LHCN-M2 (cell line): ENCODE measurements at places on chromosomes 7 and 10. TPM values are rescaled to one million over a fixed set of nuclear protein-coding genes. Genes with fewer than 3 reads are reported as not detected.
A peak's percentile ranks its signal among the peaks of the same experiment; 100 is the strongest.

DNA sequence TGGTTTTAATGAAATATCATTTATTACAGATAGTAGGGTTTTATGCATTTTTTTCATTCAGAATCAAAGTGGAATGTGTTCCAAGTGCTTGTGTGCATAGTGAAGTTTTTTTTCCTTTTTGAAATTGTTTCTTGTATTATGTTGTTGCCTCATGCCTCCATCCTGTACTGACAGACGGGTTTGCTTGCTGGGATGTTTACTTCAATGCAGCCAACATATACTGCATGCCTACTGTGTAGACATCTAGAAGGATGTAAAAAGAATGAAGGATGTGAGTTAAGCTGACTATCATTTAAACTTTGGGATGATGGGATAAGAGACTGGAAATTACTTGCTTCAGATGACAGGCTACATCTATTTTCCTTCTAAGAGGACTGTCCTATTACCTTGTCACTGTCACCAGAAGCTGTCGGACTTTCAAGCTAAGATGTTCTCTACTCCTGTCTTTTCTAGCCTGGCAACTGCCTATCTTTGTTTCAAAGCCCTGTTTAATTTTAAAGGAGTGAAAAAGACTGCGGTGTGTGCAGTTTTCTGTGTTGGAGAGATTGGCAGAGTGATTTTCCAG, 243.7 kb downstream of the CDK14 start:
- no peak for DNase-seq

ACHE gene
- total RNA-seq: 0.46 TPM in 1 of 2 replicates, not detected in the other

DNA sequence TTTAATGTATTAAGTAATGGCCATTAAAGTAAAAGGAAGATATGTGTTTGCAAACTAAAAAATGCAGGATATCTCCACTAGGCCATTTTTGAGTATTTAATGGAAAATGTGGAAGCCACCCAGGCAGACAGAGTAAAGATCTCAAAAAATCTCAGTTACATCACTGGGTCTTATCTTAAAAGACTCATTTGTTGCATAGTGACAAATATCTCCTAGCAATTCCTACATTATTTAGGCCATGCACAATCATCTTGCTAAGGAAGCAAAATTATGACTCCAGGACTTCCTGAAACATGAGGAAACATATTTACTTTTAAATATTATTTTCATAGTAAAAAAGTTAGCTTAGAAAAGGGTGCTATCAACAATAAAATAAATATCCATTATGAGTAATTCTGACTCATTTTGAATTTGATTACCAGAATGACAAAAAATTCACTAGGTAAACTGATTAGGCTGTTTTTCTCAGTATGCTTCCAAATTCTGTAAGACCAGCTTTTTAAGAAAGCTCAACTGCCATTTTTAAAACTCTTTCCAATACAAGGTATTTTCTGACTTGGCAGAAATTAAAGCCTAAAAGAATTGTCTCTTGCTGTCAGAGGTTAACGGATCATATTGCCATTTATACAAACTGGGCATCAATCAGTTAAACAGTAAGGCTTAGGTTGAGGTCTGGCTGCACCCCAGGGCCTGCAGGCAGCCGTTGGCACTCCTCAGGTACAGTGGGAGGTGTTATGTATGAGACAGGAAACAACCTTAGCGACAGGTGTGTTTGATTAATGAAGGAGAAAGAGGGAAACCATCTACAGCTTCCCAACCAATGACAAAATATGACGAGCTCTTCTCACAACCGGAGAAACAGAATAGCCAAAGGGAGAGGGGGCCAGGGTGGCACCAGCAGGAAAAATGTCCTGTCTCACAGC, 31.8 kb downstream of the PCLO start:
- DNase-seq: no peak

DNA sequence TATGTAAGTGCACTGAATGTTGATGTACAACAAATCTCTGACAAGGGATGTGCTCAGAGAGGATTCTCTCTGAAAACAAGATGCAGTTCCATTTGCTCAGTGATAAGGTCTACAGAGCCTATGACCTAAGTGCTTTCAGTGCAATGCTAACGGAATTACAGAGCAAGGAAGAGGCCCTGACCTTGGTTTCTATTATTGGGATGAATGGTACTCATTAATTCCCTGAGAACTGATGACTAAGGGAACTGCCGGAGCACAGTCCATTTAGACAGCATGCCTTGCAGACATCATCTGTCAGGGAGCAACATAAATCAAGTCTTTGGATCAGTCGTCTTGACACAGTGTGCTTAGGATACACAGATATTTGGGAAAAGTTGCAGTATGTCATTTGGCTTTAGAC, 340.8 kb downstream of the PHTF2 start:
- peak; percentile 92 for DNase-seq

TMEM140 gene
- total RNA-seq: 3.4 and 5.0 TPM in 2 replicates

DNA sequence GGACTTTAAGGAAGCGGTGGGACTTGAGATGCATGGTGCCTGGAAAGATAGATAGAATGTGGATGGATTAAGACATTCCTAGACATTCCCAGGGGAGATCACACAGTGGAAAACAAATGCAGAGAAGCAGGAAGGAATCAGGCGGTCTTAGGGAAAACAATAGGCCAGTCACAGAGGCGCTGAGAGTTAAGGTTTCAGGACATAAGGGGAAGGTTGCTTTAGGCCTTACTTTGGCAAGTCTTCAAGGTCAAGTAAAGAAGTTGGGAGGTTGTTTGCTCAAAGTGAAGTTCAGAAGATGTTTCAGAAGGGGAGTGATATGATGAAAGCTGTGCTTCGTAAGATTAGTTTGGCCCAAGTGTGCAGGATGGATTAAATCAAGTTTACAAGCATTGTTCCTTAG, 109.4 kb downstream of the SUGCT start:
- no peak for DNase-seq

TFPI2 gene
- total RNA-seq: 208 and 253 TPM in 2 replicates

MOGAT3 gene
- not detected in 2 replicates for total RNA-seq

DNA sequence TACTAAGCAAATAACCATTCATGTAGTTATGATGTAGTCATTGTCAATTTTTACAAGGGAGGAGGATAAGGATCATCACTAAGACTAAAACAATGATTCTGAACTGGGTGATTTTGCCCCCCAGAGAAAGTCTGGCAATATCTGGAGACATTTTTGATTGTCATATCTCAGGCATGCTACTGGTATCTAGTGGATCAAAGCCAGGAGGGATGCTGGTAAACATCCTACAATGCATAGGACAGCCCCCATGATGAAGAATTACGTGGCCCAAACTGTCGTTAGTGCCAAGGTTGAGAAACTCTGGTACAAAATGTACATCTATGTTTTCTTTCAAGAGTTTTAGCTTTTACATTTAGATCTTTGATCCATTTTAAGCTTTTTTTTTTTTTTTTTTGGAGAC, 57.3 kb downstream of the GBF1 start:
- peak; percentile 69 for DNase-seq

DNA sequence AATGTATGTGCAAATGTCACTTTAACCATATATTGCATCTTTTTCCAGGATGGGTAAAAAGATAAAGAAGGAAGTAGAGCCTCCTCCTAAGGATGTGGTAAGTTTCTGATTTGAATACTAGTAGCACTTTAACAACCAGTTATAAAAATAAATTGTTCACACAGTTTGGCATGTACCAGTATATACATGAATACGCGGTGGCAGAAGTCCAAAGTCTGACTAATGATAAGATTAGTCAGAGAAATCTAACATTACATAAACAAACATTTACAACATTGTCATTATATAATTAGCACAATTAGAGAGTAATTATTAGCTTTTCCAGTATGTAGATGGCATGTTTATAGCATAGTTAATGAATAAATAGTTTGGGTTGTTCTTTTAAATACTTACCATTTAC, 4.1 kb downstream of the ARMC3 start:
- peak; percentile 61 for DNase-seq

FBXO24 gene
- total RNA-seq: 0.38 and 0.92 TPM in 2 replicates

CALD1 gene
- 188 and 230 TPM in 2 replicates for total RNA-seq

GRCh38 chr10:27717861-27718260, 27.8 kb downstream of the MKX start:
- no peak for DNase-seq

AKR1D1 gene
- total RNA-seq: not detected in 2 replicates

DNA sequence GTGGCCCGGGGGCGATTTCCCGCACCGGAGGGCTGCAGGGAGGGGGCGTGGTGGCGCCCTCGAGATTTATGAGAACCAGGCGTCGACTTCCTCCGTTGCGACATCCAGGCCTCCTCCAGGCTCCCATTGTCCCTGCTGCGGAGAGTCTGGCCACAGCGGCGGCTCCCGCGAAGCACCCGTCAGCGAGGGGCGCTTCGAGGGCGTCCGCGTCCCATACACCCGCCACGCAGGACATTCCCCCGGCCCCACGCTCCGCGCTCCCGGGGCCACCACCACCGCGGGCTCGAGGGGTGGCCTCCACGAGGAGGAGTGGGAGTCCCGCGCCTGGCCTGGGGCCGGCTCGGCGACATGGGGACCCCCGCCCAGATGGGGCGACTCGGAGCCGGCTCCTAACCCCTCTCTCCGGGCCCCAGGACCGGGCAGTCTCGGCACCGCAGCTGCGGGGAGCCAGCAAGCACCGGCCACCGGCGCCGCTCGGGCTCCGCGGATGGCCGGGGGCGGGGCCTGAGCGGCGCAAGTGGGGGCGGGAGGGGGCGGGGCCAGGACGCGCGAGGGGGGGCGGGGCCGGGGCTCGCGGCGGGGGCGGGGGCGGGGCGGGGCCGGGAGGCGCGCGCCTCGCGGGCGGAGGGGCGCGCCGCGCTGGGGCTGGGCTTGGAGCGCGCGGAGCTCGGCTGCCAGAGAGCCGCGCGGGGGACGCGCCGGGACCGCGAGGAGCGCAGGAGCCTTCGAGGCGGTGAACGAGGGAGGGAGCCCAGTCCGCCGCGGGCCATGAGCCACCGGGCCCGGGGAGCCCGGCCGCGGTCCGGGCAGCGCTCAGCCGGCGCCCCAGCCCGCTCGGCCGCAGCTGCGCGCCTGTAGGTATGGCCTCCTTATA, at the start of gene SH2B2:
Gene SH2B2, plus strand, starts transcription at position 632 of the 874 bp plus-strand sequence. CDS start 13,683 bp downstream, outside the sequence.
- peak; percentile 58 for DNase-seq

DNA sequence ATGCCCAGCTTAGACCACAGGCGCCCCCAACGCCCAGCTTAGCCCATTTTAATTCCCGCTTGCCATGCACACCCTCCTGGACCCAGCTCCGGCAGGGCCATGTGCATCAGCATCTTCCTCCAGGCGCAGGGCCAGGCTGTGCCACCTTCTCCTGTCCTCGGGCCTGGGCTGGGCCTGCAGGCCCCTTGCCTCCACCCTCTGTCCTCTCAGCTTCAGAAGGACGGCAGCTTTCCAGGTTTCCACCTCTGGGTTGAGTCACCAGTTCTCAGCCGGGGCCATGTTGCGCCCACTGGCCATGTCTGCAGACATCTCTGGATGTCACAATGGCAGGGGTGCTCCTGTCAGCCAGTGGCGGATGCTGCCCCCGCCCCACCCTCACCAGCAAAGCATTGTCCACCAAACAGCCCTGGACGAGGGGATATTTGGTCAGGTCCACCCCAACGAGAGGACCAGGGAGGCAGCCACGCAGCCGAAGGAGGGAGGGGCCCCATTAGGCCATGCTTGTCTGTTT, 59.1 kb upstream of the NKX6-2 start:
- DNase-seq: no peak

GRCh38 chr7:133829336-133829897, 297.7 kb upstream of the LRGUK start:
- DNase-seq: peak; percentile 30

DNA sequence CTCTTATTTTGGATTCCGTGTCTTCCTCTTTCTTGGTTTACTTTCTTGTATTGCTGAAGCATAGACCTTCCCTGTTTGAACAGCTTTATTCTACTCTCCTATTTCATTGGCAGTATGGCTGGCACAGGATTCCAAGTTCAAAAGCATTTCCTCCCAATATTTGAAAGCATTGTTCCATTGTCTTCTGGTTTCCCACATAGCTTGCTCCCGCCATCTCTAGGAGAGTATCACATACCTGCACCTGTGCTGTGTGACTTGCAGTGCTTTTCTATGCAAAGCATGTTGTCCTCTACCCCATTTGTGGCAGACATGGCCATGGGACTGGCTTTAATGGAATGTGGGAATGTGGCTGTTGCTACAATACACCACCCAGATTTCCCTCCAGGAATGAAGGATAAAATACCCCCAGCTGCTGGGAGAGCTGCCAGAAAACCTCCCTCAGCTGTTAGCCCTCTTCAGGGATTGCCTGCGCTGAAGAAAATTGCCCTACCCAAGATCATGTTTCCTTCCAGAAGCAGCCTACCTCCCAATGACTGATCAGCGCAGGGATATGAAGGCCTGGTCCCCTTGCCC, 6.9 kb upstream of the MYOF start:
- peak; percentile 55 for DNase-seq

CCDC146 gene
- total RNA-seq: 0.92 and 2.1 TPM in 2 replicates

DNA sequence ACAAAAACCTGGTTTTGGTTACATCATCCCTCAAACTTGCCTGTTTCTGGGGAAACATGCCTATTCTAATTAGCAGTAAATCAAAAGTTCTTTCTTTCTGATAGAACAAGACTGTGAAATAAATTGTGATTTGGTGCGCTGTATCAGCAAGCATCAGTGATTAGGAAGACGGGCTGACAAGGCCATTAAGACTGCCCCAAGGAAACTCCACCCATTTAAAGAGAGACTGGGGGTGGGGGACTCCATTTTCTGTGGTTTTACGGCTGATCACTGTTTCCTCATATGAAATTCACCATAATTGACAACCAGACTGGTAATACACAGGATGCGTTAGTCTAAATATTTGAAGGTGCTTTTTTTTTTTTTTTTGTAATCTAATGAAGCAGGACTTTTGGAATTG, 68.7 kb downstream of the MBL2 start:
- DNase-seq: peak; percentile 39

PODXL gene
- 2.2 and 3.1 TPM in 2 replicates for total RNA-seq

IFIT1B gene
- not detected in 2 replicates for total RNA-seq

DNA sequence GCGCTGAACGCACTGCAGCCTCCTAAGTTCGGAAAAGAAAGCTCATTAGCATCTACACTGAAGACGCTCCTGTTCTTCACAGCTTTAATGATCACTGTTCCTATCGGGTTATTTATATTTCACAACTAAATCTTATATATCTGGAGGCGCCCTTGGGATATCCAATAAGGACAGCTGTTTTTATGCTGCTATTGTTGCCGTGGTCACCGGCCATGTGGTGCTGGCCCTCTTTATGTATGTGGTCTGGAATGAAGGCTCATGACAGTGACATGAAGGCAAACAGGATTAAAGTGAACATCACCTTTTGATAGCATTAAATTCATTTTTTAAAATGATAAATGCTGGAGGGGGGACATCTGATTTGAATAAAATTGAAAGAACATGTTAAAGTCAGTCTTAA, 8.8 kb downstream of the BLVRA start:
- no peak for DNase-seq

PEX1 gene
- 17.1 and 19.6 TPM in 2 replicates for total RNA-seq

ORAI2 gene
- total RNA-seq: 69.7 and 86.8 TPM in 2 replicates

MAT1A gene
- not detected in 2 replicates for total RNA-seq

DNA sequence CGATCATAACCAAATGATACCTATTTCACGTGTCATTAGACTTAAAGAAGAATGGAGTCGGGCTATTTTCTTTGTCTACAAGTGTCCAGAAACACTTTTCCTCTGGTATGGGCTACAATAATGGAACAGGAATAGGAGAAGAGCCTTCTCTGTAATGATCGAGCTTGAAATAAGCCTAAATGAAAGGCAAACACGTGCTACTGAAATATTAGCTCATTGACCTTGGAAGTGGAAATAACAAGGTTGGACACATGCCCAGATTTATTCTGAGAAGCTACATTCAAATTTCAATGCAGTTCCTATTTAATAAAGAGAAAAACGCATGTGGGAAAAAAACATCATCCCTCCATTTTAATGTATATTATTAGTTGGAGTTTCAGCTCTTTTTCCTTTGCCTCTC, 254.7 kb upstream of the PTER start:
- no peak for DNase-seq
